ENCODE measurements at places on chromosomes 12 and 14.

- no peak overlapping the region for H3K27ac ChIP-seq
- H3K4me3 ChIP-seq: no peak overlapping the region
- H3K4me1 ChIP-seq: no peaks in the 10 kb centered on the region
- H3K36me3 ChIP-seq: peaks cover 4% of the 10 kb centered on the region
- H3K27me3 ChIP-seq: no peaks in the 10 kb centered on the region
- no peak for DNase-seq
Measured at GRCh38 chr12:24881724-24882371, 67.1 kb downstream of the BCAT1 start.

GRCh38 chr12:16070113-16070512 is 159.0 kb downstream of the DERA start:
- H3K4me1 ChIP-seq: no peaks in the 10 kb centered on the region
- peaks cover 2% of the 10 kb centered on the region for H3K27me3 ChIP-seq
- no peak overlapping the region for H3K27ac ChIP-seq
- no peak overlapping the region for H3K4me3 ChIP-seq
- no peaks in the 10 kb centered on the region for H3K36me3 ChIP-seq
- DNase-seq: no peak

DNA sequence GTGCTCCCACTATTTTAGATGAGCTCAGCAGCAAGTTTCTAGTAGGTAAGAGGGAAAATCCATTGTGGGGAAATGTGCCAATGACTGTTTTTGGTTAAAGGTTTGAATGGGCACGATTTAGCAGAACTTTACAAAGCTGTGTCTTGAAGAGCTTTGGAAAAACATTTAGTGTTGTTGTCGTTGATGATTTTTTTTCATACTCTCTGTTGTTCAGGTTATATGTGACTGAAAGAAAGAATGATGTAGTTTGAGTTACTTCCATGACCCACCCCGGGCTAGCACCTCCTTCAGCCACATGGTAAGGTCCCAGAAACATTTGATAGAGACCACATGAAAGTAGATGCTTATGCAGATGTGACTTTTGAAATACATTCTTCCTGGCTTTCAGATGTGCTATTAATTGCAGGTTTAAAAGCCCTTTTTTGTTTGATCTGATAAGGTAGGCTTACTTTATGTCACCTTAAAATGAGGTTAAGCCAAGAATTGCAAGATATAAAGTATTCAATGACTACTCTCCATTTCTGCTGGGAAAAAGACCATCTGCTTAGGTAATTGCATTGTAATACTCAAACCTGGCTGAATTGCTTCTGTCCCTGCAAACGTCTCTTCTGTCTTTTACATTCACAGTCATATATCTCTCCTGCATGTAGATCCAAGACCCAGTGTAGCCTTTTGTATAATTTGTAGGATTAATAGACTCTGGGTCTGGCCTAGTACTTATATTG is 250.6 kb downstream of the RGS6 start:
- no peaks in the 10 kb centered on the region for H3K36me3 ChIP-seq
- H3K27ac ChIP-seq: no peak overlapping the region
- no peak for DNase-seq
- peaks cover 7% of the 10 kb centered on the region for H3K4me1 ChIP-seq
- peaks cover 15% of the 10 kb centered on the region for H3K27me3 ChIP-seq

GRCh38 chr14:88386256-88386794 is 868 bp downstream of the SPATA7 start:
- H3K4me3 ChIP-seq: peak overlapping the region; percentile 97
- H3K27me3 ChIP-seq: no peaks in the 10 kb centered on the region
- H3K4me1 ChIP-seq: peaks cover 18% of the 10 kb centered on the region
- no peak for DNase-seq

GRCh38 chr14:96906434-96906833 is 109.3 kb downstream of the VRK1 start:
- no peaks in the 10 kb centered on the region for H3K27me3 ChIP-seq
- H3K4me3 ChIP-seq: no peak overlapping the region
- DNase-seq: no peak
- peaks cover 22% of the 10 kb centered on the region for H3K36me3 ChIP-seq
- peaks cover 4% of the 10 kb centered on the region for H3K4me1 ChIP-seq
- H3K27ac ChIP-seq: no peak overlapping the region

GRCh38 chr14:69423279-69423678 is 24.8 kb downstream of the SLC39A9 start:
- no peak overlapping the region for H3K27ac ChIP-seq
- peaks cover 24% of the 10 kb centered on the region for H3K36me3 ChIP-seq
- H3K4me1 ChIP-seq: peaks cover 26% of the 10 kb centered on the region
- no peak for DNase-seq

GRCh38 chr14:70189456-70190077 is 816 bp upstream of the SLC8A3 start:
- H3K4me3 ChIP-seq: peak overlapping the region; percentile 74
- no peak overlapping the region for H3K27ac ChIP-seq
- no peaks in the 10 kb centered on the region for H3K36me3 ChIP-seq

DNA sequence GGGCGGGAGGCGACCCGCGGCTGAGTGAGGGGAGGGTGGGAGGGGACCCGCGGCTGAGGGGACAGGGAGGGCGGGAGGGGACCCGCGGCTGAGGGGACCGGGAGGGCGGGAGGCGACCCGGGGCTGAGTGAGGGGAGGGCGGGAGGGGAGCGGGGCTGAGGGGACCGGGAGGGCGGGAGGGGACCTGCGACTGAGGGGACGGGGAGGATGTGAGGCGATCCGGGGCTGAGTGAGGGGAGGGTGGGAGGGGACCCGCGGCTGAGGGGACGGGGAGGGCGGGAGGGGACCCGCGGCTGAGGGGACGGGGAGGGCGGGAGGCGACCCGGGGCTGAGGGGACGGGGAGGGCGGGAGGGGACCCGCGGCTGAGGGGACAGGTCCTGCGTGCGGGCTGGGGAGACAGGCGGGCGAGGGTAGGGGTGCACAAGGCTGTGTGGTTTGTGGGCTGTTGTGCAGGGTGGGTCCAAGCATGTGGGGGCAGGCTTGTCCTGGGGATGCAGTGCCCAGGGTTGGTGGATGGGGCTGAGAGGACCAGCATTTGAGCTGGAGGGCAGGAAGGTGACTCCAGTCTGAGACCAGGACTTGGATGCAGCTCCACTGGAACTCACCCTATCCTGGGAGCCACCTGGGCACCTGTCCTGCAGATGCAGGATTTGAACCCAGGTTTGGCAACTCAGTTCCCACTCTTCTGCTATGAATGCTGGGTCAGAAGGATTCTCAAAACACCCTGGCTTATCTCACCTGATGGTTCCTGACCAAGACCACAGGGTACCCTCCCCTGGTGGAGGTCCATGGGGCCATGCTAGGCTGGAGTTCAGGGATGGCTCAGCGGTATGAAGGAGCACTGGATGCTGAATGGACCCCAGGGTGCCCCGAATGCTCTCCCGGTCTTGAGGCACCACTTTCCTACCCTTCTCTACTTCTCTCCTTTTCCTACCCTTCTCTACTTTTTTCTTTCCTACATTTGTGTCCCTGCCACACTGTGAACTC is 9.4 kb downstream of the PLD4 start:
- H3K27ac ChIP-seq: peak overlapping the region; percentile 44
- no peak for DNase-seq
- H3K4me1 ChIP-seq: peaks cover 3% of the 10 kb centered on the region
- H3K4me3 ChIP-seq: peak overlapping the region; percentile 53
- peaks cover 7% of the 10 kb centered on the region for H3K27me3 ChIP-seq

- H3K27ac ChIP-seq: no peak overlapping the region
- H3K27me3 ChIP-seq: no peaks in the 10 kb centered on the region
- no peak for DNase-seq
- H3K36me3 ChIP-seq: peaks cover 38% of the 10 kb centered on the region
- no peak overlapping the region for H3K4me3 ChIP-seq
Measured at GRCh38 chr12:49030714-49031572, 12.4 kb upstream of the PRKAG1 start.

- H3K4me1 ChIP-seq: peaks cover 2% of the 10 kb centered on the region
- peaks cover 15% of the 10 kb centered on the region for H3K36me3 ChIP-seq
- no peak overlapping the region for H3K27ac ChIP-seq
- no peak for DNase-seq
- no peak overlapping the region for H3K4me3 ChIP-seq
Measured at GRCh38 chr12:45312012-45312411, 96.1 kb downstream of the ANO6 start.

DNA sequence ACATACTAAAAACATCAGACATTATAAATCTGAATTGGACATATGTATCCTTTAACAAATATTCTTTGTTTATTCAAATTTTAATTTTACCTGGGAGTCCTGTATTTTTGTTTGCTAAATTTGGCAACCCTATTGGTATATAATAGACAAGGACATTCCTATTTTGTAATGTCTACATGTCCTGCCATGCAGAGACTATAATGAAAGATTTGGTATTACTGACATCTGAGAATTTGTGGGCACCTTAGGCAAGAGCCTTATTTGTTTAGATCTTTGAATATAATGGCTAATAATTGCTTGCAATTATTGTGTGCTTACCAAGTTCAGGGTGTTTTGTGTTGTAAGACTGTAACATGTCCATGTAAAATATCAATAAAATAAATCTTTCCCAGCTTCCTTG is 334.4 kb downstream of the KCNH5 start:
- H3K4me1 ChIP-seq: no peaks in the 10 kb centered on the region
- H3K27me3 ChIP-seq: no peaks in the 10 kb centered on the region
- H3K36me3 ChIP-seq: no peaks in the 10 kb centered on the region
- no peak for DNase-seq

- H3K4me3 ChIP-seq: no peak overlapping the region
- H3K36me3 ChIP-seq: peaks cover 10% of the 10 kb centered on the region
- peak overlapping the region; percentile 81 for H3K27ac ChIP-seq
- DNase-seq: no peak
- no peaks in the 10 kb centered on the region for H3K27me3 ChIP-seq
- peaks cover 48% of the 10 kb centered on the region for H3K4me1 ChIP-seq
Measured at GRCh38 chr12:50538182-50538581, 33.4 kb downstream of the DIP2B start.

GRCh38 chr12:3014641-3015040 is 55.4 kb downstream of the TEAD4 start:
- H3K36me3 ChIP-seq: no peaks in the 10 kb centered on the region
- H3K4me1 ChIP-seq: no peaks in the 10 kb centered on the region
- H3K27ac ChIP-seq: no peak overlapping the region

DNA sequence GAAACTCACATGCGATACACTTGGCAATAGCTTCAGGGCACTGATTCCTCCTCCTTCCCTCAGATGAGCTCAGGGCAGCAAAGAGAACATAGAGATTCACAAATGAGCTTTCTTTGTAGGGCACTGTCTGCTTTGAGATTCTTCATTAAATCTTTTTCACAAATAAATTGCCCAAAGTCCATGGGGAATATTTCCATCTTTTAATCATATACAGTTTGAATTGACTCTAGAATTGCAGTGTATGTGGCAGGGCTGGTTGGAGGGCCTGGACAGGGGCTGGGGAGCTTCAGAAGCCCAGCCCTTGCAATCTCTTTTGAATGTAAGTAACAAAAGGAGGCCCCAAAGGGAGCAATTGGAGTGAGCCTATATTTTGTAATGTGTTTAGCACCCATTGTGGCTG is 197.5 kb downstream of the NOVA1 start:
- no peaks in the 10 kb centered on the region for H3K27me3 ChIP-seq
- H3K4me1 ChIP-seq: no peaks in the 10 kb centered on the region
- H3K36me3 ChIP-seq: no peaks in the 10 kb centered on the region
- H3K27ac ChIP-seq: no peak overlapping the region
- H3K4me3 ChIP-seq: no peak overlapping the region
- no peak for DNase-seq
